Myocyte (in vitro differentiated cells): ENCODE measurements at places on chromosomes 7 and 10. TPM values are rescaled to one million over a fixed set of nuclear protein-coding genes. Genes with fewer than 3 reads are reported as not detected.

DNA sequence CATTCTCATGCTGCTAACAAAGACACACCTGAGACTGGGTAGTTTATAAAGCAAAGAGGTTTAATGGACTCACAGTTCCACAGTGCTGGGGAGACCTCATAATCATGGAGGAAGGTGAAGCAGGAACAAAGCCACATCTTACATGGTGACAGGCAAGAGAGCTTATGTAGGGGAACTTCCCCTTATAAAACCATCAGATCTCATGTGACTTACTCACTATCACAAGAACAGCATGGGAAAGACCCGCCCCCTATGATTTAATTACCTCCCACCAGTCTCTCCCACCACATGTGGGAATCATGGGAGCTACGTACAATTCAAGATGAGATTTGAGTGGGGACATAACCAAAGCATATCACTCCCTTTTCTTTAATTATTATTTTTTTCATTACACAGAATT lies 16.6 kb downstream of the COL28A1 start:
- no peak for DNase-seq

FAM20C gene
- 21.7 and 37.3 TPM in 2 replicates for total RNA-seq

NODAL gene
- total RNA-seq, result not detected in 2 replicates

IFIT1 gene
- 22.7 and 49.0 TPM in 2 replicates for total RNA-seq

CFAP70 gene
- total RNA-seq, result 1.0 and 1.8 TPM in 2 replicates
